M059J (cell line): ENCODE measurements at places on chromosomes 6 and 20.

DNA sequence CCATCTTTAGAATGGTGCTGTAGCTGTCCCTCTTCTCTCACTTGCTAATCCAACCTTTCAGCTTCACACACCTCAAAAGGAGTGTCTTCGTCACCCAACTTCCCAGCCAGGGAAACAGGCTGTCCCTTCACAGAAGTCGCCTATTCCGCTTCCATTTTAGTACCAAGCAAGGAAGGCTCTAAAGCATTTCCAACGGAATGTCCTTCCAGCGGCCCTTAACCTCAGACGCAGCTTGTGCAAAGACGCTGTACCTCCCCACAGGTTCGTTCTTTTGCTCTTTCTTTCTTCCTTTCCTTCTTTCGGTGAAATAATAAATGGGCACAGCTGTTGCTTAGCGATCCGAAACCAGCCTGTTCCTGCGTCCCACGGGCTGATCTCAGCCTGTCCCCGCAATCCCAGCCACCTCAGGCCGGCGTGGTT is 1.5 kb downstream of the PTPRT start:
- no peak for DNase-seq

DNA sequence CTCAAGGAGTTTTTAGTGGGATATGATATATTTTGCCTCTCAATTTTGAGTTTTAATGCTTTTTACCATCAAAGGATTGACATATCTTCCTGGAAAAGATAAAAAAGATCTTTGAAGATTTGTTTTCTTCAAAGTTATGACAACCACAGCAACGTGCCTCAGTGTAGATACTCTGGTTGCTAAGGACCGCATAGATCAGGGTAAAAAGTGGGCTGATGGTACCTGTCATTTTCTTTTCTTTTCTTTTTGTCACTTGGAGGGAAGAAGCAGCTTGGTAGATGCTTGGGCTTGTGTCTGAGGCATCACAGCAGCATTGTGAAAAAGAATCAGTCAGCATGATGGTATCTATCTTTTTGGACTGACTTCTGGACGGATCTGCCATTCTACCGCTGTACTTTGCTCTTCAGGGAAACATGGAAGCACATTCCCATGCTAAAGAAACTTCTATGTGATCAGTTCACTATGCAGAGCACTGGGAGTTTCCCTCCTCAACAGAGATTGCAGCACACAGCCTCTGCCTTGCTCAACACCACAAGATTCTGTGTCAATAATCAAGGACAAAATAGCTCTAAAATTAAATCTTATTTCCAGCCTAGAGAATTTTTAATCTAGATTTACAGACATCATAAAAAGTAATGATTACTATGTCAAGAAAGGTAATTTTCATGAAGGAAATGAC is 54.8 kb upstream of the SGK1 start:
- no peak for DNase-seq

GRCh38 chr20:8995761-8996160 is 73.1 kb upstream of the PLCB4 start:
- DNase-seq, result no peak

GRCh38 chr20:53352727-53353440 is 240.8 kb downstream of the ZNF217 start:
- DNase-seq, result peak; percentile 73

- DNase-seq, result no peak
Measured at GRCh38 chr6:154441995-154442310, 68.5 kb downstream of the CNKSR3 start.
